ENCODE measurements at places on chromosomes 5 and 9. TPM values are rescaled to one million over a fixed set of nuclear protein-coding genes. Genes with fewer than 3 reads are reported as not detected.

MXD3 gene
- 0.83 TPM for total RNA-seq

FGF1 gene
- total RNA-seq = 7.9 TPM

C6 gene
- not detected for total RNA-seq

C9 gene
- total RNA-seq = under 0.01 TPM

KIAA0825 gene
- total RNA-seq = 0.89 TPM

All from mammary epithelial cell (primary cell).